Cortex of kidney (tissue), 1 donor: ENCODE measurements at places on chromosomes 12 and 14.

DNA sequence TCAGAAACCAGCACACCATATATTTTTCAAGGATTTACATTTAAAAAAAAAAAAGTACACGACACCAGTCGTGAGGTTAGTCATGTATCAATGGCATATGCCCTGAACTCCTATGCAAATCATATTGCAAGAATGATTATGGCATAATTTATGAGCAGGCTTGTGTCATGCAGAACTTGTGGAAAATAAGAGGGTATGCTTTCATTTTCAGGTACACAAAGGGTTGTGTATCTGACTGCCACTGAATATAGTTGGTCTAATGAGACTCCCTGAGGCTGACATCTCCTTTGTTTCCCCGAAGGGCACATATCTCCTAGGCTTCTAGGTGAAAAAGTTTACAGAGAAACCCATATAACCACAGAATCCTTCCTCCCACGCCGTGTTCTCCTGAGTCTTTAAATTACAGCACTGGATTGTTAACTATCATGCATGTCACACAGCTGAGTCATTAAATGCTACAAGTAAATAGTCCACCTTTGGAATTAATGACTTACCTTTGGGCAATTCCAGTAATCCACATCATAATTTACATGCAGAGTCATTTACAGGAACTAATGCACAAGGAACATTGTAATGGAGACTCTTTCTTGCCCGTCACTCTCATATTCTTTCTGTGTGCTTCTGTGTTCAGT lies 356.7 kb upstream of the DIO2 start:
- no peak for DNase-seq

DNA sequence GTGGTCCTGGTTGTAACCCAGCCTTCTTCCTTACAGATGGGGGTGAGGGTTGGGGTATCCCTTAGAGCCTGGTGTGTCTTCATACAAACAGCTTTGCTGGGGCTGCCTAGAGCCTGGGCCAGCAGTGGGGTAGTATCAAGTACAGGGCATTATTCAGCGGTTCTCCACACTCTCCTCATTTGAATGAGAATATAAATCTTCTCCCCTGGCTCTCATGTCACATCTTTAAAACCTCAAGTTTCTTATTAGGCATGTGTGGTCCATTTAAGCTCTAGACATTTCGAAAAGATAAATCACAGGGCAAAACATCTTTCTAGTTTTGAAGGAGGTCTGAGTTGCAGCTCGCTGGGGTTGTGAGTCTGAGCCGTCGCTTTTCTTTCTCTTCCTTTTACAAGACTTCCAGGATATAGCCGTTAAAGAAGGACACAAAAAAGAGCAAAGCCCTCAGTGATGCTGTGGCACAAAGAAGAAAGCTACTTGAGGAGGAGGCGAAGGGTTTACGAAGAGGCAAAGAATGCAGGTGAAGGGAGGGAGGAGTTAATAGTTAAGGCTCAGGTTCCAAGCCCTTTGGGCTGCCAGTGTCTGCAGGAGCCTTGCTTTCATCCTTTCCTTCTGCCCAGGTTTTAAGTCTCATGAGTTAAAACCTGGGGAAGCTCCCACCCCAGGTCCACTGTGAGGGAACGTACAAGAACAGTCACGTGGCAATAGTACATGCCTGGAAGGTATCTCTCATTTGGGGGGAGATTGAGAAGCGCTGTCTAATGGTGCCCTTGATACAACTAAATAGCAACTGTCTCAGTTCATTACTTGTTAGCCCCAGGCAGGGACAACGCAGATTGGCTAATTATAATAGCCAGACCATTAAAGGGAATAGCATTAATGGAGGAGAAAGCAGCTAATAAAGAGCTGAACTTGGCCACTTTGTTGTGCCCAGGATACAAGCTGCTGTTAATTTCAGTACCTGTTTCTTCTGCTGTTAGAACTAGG lies 94.2 kb downstream of the ETV6 start:
- no peak for DNase-seq

DNA sequence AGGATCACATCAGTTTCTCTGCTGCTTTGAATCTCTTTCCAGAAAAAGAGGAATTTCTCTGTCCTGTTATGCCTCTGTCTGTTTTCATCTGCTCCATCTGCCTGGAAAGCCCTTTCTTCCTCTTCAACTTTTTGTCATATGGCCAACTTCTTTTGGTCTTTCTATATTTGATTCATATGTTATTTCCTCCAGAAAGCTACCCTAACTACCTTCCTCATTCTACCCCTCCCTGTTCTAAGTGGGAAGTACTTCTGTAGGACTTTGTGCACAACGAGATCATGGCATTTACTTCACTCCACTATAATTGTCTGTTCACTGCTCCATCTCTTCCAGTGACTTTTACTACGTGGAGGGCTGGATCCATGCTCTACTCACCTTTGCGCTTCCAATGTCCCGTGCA lies 5.9 kb downstream of the CLEC4D start:
- DNase-seq = no peak

DNA sequence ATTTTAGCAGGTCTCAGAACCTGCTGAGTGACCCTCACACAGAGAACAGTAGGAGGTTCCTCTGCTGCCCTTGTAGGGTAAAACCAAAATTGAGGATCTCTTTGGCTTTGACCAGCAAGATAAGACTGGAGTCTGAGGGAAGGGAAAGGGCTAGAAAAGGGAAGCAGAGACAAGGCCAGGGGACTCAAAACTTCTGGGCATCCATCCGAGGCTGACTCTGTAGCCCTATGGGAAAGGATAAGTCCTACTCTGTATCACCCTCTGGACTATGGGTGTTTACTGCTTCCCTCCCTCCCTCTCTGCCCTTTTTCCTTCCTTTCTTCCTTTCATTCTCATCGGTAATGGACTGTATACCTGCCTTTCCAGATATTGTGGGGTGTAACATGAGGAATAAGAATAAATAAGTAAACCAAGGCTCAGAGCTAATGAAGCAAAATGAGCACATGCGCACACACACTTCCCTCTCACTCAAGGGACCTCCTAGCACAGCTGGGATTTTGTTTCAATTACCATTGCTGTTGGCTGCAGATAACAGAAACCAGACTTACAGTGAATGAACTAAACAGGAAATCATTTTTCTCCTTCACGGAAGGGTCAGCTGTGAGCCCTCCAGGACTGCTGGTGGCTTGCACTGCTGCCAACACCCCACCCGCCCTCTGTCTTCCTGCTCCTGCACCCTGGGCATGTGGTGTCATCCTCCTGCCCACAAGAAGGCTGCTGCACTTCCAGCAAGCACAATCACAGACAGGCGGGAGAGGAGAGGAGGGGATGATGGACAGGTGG lies 404.4 kb upstream of the CCDC196 start:
- no peak for DNase-seq
